ENCODE measurements at places on chromosomes 12 and 14.
A peak's percentile ranks its signal among the peaks of the same experiment; 100 is the strongest.

DNA sequence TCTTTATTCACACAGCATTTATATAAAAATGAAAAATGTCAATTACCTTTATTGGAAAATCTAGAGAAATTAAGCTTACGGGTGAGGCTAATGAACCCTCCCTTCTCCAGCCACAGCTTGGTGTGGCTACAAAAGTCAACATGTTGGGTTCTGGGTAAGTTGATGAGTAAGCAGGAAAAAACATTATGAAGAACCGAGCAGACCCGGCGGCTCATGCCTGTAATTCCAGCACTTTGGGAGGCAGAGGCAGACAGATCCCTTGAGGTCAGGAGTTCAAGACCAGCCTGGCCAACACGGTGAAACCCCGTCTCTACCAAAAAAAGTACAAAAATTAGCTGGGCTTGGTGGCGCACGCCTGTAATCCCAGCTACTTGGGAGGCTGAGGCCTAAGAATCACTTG, 10.9 kb downstream of the NAA25 start:
- no peak for DNase-seq

- no peak for DNase-seq
Observed at GRCh38 chr14:75301666-75302325, 23.2 kb downstream of the FOS start.

GRCh38 chr12:17818931-17819330, 271.1 kb downstream of the RERGL start:
- no peak for DNase-seq

GRCh38 chr14:36361210-36361853, 40.9 kb upstream of the MBIP start:
- DNase-seq = no peak

- peak; percentile 34 for DNase-seq
Observed at GRCh38 chr14:81511111-81511904, 22.3 kb downstream of the SEL1L start.

DNA sequence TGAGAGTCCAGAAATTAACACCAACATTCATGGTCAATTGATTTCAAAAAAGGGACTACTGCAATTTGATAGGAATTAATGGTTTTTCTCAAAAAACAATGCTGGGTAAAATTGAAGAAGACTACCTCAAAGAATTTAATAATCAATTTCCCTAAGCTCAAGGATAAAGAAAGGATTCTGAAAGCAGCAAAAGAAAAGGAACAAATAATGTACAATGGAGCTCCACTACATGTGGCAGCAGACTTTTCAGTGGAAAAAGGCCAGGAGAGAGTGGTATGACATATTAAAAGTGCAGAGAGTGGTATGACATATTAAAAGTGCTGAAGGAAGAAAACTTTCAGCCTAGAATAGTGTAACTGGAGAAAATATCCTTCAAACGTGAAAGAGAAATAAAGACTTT, 15.6 kb upstream of the TAS2R43 start:
- DNase-seq = no peak

GRCh38 chr14:68651652-68652432, 141.0 kb downstream of the ZFP36L1 start:
- no peak for DNase-seq

DNA sequence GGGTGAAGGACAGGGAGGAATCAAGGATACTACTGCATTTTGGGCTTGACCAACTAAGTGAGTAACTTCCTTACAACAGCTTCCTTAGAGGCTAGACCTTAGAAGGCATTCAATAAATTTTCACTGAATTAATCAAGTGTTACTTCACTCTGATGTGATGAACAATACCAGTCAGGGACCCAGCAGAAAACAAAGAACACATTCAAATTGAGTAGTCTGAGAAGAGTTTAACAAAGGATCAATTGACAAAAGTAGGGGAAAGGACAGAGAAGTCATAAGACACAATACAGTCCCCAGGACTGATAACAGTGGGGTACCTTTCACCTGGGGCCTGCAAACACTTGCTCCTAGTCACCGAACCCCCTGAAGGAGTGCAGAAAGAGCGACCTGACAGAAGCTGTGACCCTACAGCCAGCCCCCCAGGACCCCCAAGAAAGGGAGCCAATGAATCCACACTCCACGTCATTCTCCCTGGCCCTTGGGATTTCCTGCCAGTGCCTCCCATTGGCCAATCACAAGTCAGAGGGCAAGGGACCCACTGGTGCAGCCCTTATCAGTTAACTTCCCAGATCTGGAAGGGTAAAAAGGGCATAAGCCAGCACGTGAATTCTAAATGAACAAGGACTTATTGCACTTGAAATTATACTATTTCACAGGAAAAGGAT, 6.9 kb downstream of the ANAPC5 start:
- DNase-seq = no peak

Measured in HAP-1 (cell line).